ENCODE measurements at places on chromosomes 11 and 22.

- DNase-seq, result peak; percentile 40
Measured at GRCh38 chr11:101860696-101861427, 53.9 kb upstream of the CEP126 start.

DNA sequence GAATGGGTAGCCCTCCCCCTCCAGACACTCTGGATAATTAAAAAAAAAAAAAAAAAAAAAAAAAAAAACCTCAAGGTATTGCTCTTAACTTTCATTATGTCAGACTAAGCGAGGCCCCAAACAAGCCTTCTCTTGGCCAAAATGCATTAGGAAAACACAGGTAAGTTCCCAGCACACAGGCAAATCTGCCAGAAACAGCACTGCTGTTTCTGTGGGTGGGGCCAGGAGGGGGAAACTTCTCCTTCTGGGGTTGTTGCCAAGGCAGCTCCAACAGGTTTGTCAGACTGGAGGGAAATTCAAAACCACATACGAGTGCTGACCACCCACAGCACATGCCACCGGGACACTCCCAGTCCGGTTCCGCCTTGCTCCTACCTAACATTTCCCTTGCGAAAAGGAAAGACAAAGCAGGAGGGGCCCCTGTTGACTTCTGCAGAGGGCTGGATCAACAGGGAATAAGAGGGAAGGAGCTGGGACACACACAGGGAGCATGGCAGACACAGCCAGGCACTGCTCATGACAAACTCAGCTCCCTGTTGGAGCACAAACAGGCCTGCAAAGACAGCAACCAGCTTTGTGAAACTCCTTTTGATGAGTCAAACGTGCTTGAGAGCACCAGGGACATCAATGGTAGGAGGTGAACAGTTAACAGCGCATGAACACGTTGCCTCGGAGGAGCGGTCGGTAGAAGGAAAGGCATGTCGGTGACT is 55.0 kb downstream of the MYH9 start:
- DNase-seq, result peak; percentile 85

- no peak for DNase-seq
Measured at GRCh38 chr11:128207861-128208321, 379.5 kb downstream of the ETS1 start.

DNA sequence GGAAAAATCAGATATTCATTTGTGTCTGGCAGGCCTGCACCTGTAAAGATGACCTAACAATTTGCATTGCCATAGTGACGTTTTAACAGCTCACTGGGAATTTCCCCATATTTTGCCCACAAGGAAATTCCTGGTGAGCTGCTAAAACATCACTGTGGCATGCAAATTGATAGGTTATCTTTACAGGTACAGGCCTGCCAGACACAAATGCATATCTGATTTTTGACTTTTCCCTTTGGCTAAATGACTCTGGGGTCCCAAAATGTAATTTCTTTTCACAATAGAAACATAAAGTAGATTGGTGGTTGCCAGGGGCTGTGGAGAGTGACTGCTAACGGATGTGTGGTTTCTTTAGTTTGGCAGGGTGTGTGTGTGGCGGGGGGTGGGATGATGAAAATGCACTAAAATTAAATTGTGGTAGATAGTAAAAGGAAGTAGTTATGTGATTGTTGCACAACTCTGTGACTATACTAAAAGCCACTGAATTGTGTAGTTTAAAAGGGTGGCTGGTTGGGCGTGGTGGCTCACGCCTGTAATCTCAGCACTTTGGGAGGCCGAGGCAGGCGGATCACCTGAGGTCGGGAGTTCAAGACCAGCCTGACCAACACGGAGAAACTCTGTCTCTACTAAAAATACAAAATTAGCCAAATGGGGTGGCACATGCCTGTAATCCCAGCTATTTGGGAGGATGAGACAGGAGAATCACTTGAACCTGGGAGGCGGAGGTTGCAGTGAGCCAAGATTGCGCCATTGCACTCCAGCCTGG is 18.5 kb upstream of the FEZ1 start:
- no peak for DNase-seq

GRCh38 chr11:134752964-134753770 is 341.1 kb upstream of the B3GAT1 start:
- no peak for DNase-seq

DNA sequence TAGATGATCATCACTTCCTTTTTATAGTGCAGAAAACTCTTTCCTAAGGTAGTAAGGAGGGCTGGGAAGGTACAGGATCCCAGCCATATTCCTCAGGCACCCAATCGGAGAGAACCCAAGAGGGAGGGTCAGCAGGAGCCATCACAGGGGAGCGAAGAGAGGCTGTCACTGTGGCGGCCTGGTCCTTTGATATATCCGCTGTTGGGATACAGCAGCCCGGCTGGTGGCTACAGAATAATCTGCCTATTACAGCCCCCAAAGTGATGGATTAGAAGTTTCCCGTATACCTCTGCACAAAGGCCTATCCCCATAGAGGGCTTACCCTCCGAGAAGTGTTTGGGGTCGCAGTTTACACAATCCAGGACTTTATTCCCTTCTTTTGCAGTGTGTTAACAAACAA is 48.5 kb downstream of the OR4D9 start:
- no peak for DNase-seq

DNA sequence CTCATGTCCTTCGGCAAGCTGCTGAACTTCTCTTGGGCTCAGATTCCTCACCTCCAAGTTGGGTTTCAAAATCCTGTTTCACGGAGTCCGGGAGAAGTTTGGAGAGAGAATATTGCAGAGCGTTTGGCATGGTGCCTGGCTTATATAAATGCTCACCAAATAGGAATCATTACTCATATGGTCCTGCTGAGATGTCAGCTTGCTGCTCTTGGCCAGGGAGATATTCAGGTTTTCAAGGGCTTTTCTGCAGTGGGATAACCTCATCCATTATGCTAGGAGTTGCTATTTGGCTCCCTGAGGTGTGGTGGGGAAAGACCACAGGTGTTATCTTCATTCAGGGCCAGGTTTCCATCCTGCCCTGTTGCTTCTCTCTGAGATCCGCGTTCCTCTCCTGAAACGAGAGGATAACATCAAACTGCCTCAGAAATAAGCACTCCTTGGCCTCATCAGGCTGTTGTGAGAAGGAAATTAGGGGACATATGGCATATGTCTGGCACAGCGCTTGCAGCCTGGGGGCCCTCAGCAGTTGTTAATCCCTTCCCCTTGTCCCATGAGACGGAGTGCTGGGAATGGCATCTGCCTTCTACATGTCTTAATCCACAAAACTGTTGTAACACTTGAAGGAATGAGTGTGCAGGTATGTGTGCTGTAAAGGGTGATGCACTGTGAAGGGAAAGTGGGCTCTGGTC is 29.9 kb upstream of the ACER3 start:
- DNase-seq, result no peak

Data from thyroid gland (tissue), 4 donors.